ENCODE measurements at places on chromosomes 11 and 22.
A peak's percentile ranks its signal among the peaks of the same experiment; 100 is the strongest.

DNA sequence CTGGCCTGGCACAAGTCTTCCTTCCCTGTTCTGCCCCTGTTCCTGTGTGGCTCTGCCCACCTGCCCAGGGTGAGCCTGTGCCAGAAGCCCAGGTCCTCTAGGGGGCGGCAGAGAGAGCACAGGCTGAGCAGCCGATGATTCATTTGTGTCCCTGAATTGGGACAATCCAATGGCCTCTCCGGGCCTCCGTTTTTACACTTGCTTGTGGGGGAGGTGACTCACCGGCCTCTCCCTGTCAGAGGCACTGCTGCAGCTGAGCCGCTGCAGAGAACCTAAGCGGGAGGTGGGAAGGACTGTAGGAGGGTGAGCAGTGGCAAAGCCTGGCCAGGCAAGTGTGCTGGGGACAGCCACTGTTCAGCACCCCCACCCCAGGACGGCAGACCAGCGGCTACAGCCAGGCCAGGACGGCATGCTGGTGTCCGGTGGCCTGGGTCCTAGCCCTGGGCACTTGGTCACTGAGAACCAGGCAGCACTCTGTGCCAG, 65.2 kb upstream of the LMO1 start:
- DNase-seq = peak; percentile 97

GRCh38 chr22:43476751-43477725, 65.2 kb downstream of the MPPED1 start:
- no peak for DNase-seq

- DNase-seq = no peak
Observed at GRCh38 chr11:8723711-8724110, 41.1 kb downstream of the RPL27A start.

- no peak for DNase-seq
Observed at GRCh38 chr11:126612671-126613070, 257.2 kb downstream of the ST3GAL4 start.

DNA sequence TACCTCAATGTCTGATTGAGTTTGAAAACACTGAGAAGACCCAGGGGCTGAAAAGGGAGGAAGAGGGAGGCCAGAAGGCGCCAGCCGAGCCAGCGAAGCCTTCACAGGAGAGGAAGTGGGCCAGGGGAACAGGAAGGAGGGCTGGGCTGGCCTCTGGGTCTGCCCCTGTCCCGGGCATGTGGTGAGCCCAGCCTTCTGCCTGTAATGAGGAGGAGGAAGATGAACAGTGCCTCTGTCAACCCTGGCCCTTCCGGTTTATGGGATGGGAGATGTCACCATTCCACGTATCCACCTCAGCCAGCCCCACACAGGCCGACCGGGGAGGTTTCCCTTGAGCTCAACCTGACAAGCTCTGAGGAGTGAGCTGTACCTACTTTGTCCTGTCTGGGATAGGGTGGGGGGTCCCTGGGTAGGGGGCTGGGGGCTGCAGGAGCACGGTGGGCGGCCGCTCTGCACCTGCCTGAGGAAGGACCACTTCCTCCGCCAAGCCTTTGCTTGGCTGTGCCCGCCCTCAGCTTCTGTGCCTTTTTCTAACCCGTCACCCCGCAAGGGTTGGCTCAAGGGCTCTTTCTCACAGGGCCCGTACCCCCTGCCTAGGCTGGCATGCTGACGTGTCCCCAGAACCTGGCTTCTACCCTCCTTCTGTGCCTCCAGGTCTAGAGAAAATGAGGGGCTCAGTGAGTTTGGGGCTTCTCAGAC, 2.0 kb downstream of the PARVG start:
- DNase-seq = no peak

GRCh38 chr11:119590651-119591351, 138.2 kb downstream of the NECTIN1 start:
- DNase-seq = no peak

GRCh38 chr11:68189888-68190287, 23.2 kb downstream of the KMT5B start:
- no peak for DNase-seq

DNA sequence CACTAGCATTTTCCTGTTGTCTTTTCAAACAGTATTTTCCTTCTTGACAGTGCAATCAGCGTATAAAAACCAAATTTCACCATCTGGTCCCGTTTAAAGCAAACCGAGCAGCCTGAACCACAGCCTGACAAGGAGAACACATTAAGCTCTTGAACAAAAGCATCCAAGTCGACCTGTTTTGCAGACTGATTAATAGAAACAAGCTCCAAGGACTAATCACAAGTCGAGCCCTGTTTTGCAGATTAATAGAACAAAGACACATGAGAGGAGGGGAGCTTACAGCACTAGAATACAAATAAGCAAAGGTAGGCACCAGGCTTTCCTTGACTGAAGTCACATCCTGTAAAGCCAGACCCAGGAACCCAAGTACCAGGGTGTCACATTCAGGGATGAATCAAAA, 104.8 kb downstream of the MPPED2 start:
- no peak for DNase-seq

- no peak for DNase-seq
Observed at GRCh38 chr11:117849781-117850414, 25.4 kb upstream of the FXYD2 start.

- no peak for DNase-seq
Observed at GRCh38 chr22:25843660-25844405, 101.8 kb downstream of the MYO18B start.

- no peak for DNase-seq
Observed at GRCh38 chr11:114176321-114176720, 116.8 kb downstream of the ZBTB16 start.

DNA sequence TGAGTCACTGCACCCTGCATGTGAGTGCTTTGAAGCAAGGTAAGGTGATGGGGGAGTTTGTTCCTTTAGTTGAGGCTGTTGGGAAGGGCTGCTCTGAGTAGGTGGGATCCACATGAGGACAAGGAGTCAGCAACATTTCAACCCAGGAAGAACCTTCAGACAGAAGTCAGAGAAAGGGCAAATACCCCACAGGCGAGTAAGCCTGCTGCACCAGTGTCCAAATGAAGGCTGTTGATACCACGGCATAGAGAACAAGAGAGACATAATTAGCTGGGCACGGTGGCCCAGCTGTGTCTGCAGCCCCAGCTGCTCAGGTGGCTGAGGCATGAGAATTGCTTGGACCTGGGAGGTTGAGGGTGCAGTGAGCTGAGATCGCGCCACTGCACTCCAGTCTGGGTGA, 54.3 kb upstream of the CLMP start:
- no peak for DNase-seq

GRCh38 chr11:122850076-122850631, 11.9 kb downstream of the CRTAM start:
- DNase-seq = no peak

- DNase-seq = no peak
Observed at GRCh38 chr11:16946477-16947282, 67.5 kb downstream of the PLEKHA7 start.

GRCh38 chr11:121515335-121515671, 62.5 kb upstream of the SORL1-AS1 start:
- no peak for DNase-seq

- no peak for DNase-seq
Observed at GRCh38 chr11:9568161-9568853, 5.2 kb upstream of the WEE1 start.

GRCh38 chr11:69630017-69630416, 10.9 kb upstream of the CCND1 start:
- DNase-seq = no peak

DNA sequence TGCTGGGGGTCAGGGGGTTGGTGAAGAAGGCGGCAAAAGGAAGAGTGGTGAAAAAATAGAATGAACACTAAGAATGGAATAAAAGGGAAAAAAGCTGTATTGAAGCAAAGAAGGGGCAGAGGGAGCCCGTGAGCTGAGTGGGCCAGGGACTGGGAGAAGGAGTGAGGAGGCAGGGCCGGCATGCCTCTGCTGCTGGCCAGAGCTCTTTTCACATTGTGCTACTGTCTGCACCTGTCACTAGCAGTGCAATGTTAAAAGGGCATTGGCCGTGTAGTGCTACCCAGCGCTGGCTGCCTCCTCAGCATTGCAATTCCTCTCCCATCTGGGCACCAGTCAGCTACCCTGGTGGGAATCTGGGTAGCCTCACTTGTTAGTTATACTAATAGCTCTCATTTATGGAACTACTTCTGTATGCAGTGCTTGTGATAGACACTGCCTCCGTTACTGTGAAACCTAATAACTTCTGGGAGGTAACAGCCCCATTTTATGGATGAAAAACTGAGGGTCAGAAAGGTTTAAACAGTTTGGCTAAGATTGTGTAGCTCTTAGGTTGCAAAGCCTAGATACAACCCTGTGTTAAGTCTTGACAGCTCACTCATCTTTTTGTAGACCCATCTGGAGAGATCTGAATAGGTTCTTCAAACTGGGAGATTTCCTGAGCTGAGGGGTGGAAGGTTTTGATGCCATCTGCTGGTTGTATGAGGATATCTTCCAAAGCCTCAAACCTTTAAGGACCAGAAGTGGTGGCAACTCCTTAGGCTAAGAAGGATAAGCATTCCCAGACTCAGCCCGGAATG, 8.5 kb downstream of the YPEL4 start:
- DNase-seq = peak; percentile 78

DNA sequence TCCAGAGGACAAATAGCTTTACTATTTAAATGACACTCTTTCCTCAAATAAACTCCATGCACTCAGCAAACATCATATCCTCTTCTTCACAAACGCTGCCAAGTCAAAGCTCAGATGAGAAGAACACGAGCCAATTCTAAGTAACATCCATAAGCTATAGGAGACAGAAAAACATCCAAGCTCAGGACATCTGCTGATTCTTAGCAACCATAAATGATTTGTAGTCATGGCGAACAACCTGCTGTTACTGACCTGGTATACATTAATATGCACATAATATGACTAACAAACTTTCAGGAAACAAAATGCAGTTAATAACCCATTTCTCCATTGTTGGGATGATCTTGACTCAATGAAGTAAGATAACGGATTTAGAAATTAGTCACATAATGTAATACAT, 6.7 kb downstream of the GALNT18 start:
- no peak for DNase-seq

DNA sequence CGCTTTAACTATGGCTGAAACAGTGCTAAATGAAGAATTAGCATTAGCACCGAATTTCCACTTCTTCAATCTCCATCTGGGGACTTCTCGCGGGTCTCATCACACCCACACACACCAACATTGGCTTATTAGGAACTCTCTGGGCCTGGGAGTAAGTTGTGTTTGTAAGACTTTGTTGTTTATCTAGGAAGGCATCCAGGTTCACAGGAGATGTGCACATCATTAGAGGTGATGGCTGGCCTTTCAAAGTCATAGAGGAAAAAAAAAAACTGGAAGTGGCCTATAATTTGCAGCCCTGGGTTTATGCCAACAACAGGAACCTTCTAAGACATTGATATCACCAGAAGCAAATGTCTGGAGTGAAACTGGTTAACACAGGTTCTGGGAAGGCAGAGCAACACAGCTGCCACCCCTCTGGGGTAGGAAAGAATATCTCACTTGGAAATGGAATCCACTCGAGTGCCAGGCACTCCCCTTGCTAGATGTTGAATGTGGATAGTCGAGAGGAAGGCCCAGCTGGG, 84.5 kb downstream of the TRAF6 start:
- DNase-seq = no peak

- DNase-seq = no peak
Observed at GRCh38 chr11:119089319-119089718, 4.6 kb downstream of the HMBS start.

DNA sequence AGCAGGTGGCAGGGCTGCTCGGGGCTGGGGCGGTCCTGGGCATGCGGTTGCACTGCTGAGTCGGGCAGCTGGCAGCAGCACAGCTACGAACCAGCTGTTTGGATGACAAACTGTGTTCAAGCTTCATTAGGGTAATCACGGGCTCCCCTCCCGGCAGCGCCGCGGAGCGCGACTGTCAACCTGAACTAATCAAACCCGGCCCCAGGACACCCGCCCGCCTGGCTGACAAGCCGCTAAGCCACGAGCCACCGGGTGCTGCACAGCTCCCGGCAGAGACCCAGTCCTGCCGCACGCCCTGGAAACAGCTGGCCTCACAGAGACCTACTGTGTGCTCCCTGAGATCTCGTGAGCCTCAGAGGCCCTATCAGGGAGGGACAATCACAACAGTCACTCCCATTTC, 60.6 kb upstream of the TCF20 start:
- no peak for DNase-seq

DNA sequence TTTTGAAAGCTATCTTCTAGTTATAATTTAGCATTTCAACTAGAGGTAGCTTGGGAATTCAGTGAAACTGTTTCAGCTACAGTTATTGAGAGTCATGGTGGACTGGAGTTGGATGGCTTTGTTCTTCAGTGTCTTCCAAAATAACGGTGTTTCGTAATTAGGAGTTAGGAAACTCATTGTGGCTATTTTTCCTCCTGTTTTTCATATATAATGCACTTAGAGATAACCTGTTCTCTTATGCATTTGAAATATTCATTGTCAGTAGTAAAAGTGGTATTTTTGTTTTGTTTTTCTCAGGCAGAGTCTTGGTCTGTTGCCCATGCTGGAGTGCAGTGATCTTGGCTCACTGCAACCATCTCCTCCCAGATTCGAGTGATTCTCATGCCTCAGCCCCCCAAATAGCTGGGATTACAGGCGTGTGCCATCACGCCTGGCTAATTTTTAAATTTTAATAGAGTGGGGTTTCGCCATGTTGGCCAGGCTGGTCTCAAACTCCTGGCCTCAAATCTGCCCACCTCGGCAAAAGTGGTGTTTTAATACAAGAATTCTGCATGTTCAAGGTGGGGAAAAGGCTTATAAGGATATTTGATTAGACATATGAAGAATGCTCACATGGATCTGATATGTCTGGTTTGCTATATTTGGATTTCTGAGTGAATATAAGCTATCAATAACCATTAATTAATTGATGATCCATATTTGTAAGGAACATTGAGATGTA, 12.7 kb downstream of the PDHX start:
- no peak for DNase-seq

DNA sequence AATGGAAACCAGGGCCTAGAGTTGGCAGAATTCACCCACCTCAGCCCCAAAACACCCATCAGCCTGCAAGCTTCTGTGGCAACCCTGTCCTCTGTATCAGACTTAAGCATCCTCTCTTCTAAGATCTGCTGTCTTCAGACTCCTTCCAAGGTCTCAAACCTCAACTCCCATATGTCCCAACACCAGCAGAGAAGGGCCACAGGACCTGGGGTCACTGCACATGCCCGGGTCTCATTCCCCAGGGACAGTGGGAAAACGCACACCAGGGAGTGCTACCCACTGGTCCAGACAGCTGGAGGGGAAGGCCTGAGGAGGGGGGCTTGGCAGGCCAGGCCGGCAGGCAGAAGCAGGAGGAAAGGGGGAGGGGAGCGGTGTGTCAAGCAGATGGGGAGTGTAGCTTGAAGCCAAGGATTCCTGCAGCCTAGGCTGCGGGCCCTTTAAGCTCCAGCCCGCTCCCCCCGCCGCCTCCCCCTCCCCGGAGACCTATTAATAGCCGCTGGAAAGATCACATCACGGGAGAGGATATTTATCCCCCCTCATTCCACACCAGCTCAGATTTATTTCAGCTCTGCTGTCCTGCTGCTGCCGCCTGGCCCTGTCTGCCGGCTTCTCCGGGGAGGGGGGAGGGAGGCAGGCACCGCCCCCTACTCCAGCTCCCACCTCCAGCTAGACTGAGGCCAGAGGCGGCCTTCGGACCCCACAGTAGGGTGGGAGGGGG, 16.7 kb downstream of the BCL9L start:
- DNase-seq = peak; percentile 84

All from A549 (cell line).